Activated CD4-positive, alpha-beta memory T cell treated with anti-CD3 and anti-CD28 coated beads for 36 hours (primary cell): ENCODE measurements at places on chromosomes 4 and X. TPM values are rescaled to one million over a fixed set of nuclear protein-coding genes. Genes with fewer than 3 reads are reported as not detected.
A peak's percentile ranks its signal among the peaks of the same experiment; 100 is the strongest.

GRCh38 chr4:3331511-3332394, 38.9 kb downstream of the RGS12 start:
- DNase-seq = no peak

GRCh38 chr4:8768357-8768999, 103.2 kb downstream of the HMX1 start:
- no peak for DNase-seq

DNA sequence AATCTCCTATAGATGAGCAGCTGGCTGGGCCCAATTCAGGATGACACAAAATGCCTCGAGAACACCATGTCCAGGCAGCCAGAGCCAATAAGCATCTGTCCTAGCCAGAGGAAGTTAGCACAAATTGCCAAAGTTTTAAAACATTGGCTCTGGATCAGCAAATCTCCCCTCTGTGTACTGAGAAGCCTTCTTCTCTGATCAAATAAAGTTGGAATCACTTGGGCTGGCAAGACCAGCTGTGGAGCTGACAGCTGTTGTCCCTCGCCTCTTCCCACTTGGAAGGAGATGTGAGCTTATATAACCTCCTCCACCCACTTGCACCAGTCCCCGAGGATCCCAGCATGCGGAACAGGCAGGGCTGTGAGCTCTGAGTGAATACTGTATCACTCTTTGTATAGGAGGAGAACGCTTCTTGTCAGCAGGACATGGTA, 183.9 kb downstream of the OPHN1 start:
- no peak for DNase-seq

DNA sequence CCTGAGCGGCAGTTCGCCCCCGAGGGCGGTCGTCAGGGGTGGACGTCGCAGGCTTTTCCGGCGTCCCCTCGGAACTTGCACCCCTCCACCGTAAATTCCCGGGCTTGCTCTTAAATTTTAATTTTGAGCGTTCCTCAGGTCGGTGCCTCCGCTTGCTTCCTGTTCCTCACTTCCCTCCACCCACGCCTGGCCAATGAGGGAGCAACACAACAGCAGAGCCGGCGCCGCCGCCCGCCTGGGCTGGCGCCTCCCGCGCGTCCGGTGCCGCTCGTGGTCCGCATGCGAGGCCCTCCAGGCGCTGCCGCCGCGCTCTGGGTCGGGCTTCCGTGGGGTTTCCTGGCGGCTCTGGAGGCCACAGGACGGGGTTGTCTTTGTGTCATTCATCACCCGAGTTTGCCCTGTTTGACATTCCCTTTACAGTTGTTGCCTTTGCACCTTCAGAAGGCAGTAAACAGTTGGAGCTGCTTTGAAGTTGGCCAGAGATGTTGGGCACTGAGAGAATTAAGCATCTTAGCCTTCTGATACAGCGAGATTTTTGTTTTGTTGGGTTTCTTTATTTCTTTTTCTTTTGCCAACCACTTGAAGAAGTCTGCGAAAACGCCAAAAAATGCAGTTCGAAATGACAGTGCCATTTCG, 692 bp downstream of the SPCS3 start:
- peak; percentile 94 for DNase-seq

- DNase-seq = no peak
These were observed 1012.1 kb downstream of the FAM133A start for GRCh38 chrX:94686071-94686470.

GRCh38 chr4:55866290-55866907, 13.0 kb downstream of the EXOC1 start:
- DNase-seq = no peak

- no peak for DNase-seq
These were observed 7.3 kb upstream of the MPC1L start for GRCh38 chrX:40615976-40616375.

- no peak for DNase-seq
These were observed 30.1 kb upstream of the ANAPC4 start for GRCh38 chr4:25346913-25347312.

DNA sequence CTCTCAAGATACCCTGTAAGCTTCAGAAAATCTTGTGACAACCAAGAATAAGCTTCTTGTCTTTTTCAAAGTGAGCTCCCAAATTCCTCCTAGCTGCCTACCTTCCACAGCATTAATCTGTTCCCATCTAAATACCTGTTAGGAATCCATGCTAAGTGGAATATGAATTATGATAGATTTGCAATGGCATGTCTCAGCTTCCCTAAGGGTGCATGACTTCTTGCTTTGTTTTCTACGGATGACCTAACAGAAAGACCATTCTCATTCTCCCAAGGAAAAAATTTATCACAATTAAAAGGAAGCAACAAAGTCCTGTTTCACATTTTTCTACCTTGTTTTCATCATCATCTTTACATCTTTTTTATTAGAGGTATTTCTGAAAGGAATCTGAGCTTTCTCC, 532.7 kb downstream of the GRXCR1 start:
- DNase-seq = no peak

DNA sequence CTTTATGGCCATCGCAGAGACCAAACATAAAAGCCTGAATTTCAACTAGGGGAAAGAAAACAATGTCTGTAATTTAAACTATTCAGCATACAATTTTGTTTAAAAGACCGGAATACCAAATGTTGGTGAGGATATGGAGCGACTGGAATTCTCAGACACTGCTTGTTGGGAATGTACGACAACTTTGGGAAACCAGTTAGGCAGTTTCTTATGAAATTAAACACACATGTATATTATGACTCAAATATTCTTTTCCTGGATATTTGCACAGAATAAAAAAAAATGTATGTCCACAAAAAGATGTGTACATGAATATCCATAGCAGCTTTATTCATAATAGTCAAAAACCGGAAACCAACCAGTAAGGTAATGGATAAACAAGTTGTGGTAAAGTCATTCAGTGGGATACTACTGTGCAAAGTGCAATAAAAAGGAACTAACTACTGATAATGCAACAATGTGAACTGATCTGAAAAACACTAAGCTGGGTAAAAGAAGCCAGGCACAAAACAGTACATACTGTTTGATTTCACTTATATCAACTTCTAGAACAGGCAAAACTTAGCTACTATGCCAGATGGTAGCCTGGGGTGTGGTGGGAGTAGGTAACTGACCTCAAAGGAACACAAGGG, 152.7 kb upstream of the FTHL17 start:
- DNase-seq = no peak

DNA sequence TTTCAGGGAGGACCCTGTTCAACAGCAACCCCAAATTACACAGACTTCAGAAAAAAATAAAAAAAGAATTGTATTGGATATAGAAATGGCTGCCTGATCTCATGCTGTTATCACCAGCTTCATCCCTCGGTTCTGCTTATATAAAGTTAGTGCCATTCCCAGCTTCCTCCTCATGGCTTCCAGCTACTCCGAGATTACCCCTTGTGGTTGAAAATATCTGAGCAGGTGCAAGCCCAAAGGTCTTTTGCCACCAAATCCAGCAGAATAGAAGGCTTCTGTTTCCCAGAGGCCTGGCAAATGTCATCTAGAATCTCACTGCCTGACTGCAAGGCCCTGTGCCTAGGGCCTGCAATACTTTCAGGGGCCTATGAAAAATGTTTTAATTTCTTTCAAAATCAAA, 13.8 kb upstream of the HPGDS start:
- DNase-seq = no peak

- DNase-seq = no peak
These were observed 20.2 kb downstream of the TMEM31 start for GRCh38 chrX:103730796-103731493.

DNA sequence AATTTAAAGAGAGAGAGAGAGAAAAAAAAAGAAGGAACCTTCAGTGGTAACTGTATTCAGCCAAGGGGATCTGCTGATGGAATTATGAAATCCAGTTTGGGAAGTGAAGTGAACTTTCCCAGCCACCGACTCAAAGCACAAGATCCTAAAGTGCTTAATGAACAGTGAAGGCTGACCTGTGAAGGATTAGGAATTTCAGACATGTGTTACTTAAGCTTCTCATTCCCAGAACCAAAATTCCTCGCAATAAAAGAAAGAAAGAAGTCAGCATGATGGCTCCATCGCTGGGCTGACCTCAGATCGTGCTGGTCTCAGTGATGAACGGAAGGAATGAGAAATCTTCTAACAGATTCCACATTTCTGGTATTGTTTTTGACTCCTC, 135.2 kb downstream of the ARSF start:
- no peak for DNase-seq

DNA sequence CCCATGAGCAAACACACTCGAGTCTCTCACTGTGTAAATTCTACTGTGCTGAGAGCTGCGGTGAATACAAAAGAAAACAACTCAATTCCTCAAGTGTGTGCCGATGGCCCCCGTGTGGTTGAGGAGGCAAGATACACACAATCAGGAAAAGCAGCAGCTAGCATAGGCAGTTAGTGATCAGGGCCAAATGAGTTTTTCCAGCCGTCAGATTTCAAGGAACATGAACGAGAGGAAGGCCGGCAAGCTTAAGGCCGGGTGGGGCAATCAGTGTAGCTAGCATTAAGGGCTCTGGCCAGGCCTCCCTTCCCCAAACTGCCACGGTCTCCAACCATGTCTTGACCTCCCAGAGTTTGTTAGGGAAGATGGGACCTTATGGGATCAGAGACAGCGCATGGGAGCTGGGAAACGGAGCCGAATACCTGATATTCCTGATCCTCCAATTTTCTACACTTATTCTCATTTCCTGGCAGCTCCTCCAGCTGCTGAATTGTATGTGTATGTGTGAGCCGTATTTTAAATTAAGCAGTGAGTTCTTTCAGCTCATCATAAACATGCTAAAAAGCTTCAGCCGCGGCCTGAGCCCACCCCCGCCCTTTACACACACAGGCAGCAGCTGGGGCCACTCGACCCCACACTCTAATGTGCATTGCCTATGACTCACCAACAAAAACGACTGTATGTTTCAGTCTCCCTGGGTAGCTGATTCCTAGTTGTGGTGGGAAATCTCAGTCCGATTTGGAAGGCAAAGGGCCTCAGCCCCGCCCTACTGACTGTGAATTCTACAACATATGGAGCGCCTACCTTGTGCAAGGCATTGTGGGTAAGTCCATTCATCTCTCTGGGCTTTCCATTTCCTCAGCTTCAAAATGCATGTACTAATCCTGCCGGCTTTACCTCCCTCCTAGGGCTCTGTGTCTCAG, 59.9 kb downstream of the RTL9 start:
- no peak for DNase-seq

GRCh38 chr4:180953572-180953971, 1289.6 kb upstream of the TENM3 start:
- no peak for DNase-seq

- peak; percentile 70 for DNase-seq
These were observed 7.7 kb downstream of the S100P start for GRCh38 chr4:6701371-6701770.

DNA sequence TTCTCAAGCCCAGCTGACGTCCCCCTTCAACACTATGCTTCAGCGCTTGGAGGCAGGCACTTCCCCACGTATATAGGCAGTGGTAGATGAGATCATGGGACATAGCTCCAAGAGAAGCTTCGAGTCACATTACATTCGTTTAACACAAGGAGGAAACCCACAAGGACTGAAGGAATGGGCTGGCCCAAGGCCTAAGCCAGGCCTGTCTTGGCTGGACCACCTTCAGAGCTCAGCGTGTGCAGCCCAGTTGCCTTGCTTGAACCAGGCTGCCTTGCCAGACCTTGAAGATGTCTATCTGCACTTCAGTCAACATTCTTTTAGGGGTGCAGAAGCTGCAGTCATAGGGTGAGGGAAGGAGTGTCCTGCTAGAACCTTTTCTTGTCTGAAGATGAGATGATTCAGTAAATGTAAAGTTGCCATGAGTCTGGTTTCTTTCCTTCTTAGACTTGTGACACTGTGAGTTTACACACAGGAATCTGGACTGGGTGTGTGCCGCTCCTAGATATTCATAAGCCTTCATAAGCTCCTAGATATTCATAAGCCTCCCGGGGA, 144.1 kb upstream of the RBPJ start:
- no peak for DNase-seq

- DNase-seq = no peak
These were observed 160.0 kb upstream of the SPRY1 start for GRCh38 chr4:123236606-123237005.

DNA sequence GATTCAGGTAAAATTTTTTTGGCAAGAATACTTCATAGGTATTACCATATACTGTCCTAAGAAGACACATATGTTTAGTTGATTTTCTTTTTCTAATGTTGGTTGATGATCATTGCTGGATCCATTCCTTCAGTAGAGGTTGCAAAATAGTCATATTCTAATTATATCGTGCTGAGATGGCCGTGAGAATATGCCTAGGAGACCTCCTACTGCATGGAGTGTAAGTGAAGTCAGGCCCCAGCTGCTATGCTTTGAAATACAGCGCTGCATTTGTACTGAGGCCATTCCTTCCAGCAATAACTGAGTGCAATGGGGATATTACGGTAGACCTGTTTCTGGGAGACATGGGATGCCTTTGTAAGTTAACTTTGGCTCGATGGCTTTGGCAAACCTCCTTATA, 6.7 kb upstream of the PLAC8 start:
- no peak for DNase-seq

Gene S100P
- total RNA-seq = 19.3 TPM

Gene RLIM
- 36.6 TPM for total RNA-seq

Gene EOLA2
- total RNA-seq = 33.7 TPM

Gene PPAT
- total RNA-seq = 37.7 TPM

Gene FAM47A
- not detected for total RNA-seq

Gene NPY1R
- total RNA-seq = not detected

Gene GAGE12F
- total RNA-seq = not detected

Gene MFAP3L
- total RNA-seq = 0.70 TPM

Gene BGN
- total RNA-seq = not detected

Gene TMEM150C
- not detected for total RNA-seq

Gene MTCP1
- 16.2 TPM for total RNA-seq

Gene FANCB
- 16.2 TPM for total RNA-seq
